ENCODE measurements at places on chromosomes 7 and 10.

GRCh38 chr10:44035474-44036197 lies 349.3 kb downstream of the CXCL12 start:
- no peak for DNase-seq

DNA sequence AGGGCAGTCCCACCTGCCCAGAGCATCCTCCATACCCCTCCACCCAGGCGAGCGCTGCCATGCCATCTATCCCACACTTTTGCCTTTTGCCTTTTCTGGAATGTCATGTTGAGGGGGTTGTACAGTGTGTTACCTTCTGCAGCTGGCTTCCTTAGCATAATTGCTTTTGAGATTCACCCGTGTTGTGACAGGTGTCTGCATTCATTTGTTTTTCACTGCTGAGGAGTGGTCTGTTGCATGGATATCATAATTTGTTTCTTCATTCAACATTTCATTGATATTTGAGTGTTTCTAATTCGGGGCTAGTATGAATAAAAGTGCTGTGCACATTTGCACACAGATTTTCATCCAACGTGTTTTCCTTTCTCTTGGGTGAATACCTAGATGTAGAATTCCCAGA lies 353.9 kb downstream of the PAXIP1 start:
- no peak for DNase-seq

- DNase-seq, result no peak
Observed at GRCh38 chr7:128110641-128111364, 79.6 kb upstream of the LRRC4 start.

DNA sequence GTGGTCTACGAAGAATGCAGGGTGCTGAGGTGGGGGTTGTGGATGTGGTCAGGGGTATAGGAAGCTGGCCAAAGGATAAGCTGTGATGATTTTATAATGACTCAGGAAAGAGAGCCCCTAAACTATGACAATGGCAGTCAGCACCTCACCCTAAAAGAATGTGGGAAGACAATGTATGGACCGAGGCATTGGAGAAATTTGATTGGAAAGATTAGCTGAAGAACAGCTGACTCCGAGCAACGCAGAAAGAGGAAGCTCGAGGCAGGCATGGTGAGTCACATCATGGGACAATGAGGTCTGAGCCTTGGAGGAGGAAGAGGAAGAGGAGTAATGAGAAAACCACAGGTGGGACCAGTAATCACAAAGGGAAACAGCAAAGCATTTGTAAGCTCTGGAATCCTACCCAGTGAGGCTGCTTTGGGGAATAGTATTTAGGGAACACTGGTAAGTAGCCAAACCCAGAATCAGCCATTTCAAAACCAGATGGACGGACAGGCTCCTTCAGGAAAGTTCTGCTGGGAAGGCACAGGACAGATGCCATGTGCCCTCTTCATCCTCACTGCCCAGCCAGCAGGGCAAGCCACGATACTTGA lies 295.4 kb downstream of the PRPF18 start:
- DNase-seq, result peak; percentile 98

DNA sequence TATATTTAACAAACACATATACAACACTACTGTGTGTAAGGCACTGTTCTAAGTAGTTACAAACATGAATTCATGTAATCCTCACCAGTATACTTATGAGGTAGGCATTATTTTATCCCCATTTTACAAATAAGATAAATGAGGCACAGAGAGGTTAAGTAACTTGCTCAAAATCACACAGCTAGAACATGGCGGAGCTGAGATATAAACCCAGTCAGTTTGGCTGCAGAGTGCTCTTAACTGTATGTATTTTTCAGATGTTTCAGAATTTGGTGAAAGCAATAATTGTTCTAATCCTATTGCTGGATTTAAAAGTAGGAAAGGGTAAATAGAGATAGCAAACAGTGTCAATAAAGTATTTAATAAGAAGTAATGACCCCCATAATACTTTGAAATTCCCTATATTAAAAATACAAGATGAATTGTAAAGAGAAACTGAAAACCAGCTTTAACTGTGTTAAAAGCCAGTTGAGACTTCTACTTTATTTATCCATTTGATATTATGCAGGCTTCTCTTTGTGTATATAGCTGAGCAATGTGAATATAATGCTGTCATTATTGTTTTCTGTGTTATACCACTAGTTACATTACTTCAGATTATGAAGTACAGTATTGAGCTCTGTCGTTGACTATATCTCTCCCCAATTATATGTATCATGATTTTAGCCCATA lies 32.3 kb upstream of the RPA3 start:
- no peak for DNase-seq
